Activated T-helper 1 cell treated with anti-CD3 and anti-CD28 coated beads, Interleukin-2, amount 50 U/mL, for 16 hours (primary cell): ENCODE measurements at places on chromosomes 1 and 21.

DNA sequence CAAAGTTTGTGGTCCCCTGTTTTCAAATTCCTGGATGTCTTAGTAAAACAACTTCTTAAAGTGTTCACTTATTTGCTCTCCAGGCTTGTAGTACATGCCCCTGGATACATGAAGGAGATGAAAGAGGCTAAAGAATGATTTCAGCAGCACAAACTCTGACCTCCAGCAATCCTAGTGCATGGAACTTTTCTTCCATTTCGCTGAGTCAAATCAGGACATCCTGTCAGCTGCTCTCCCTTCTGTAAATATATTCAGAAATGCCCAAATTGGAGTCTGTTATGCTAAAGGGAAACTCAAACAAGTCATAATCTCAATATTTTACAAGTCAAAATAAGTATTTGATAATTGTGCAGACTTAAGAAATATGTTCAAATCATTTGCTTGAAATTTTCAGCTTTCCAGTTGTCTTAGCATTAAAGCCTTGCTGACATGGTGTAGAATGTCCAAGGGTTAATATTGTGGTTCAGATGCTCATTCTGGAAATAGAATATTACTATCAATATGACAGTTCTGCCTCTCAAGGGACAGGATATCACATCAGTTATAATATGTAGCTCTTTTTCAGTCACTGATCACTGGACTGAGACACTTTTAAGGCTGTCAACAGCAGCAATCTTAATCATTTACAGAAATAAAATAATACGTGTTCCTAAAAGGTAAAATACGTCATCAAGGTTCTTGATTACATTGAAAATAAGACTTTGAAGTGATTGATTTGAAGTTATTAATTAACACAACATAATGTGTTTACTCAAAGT is 1157.3 kb downstream of the PLA2G4A start:
- no peak for DNase-seq

DNA sequence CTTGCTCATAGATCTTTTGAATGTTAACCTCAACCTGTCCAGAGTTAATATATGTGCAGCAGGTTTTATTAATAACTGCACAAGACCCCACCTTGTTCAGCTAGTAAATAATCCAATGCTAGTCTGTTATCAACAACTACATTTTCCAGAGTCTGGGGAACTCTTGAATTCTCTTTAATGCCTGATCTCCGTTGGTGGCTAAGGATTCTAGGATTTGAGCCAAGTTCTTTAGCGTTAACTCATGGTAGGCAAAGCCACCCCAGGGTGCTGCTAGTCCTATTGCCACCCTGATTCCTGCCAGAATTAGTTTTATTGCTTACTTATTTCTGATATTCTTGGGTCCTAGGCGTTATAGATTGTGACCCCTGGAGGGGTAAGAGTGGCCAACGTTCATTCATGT is 12.8 kb downstream of the BACE2 start:
- DNase-seq = no peak

GRCh38 chr1:164725401-164725800 is 166.4 kb downstream of the PBX1 start:
- DNase-seq = no peak

DNA sequence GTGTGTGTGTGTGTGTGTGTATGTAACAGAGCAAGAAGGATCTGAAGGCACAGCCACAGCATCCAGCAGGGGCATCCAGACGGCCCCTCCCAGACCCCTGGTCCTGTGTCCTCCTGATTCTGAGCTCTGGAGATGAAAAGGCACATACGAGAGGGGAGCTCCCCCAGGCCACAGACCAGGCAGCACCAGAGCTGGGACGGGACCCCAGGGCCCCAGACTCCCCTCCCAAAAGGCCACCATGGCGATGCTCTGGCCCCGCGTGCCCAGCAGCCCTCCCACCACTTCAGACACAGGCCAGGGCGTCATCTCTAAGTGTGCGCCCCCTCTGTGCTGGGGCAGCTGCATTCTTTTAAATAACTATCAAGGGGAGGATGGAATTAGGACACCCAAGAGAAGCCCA is 245.8 kb downstream of the MATN1 start:
- no peak for DNase-seq

- no peak for DNase-seq
These were observed 374.9 kb upstream of the PBX1 start for GRCh38 chr1:164183854-164184635.

DNA sequence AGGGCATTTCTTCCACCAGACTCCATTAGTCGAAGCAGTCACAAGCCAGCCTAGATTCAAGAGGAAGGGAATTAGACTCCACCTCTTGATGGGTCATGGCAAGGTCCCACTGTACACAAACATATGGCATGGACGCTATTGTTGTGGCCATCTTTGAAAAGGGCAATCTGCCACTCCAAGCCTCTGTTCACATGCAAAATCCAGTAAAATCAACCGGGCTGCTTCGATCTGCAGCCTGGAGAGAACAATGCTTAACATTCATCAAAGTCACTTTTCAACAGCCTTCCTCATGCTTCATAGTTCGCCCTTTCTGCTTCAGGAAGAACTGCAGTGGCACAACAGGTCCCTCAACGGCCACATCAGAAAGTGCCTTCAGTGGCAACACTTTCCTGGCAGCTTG is 28.0 kb upstream of the GJB5 start:
- no peak for DNase-seq

- no peak for DNase-seq
These were observed 3.0 kb upstream of the S100A9 start for GRCh38 chr1:153354515-153355193.

GRCh38 chr1:23727362-23727811 is 15.9 kb upstream of the ELOA start:
- no peak for DNase-seq
